ENCODE measurements at places on chromosomes 16 and 17. TPM values are rescaled to one million over a fixed set of nuclear protein-coding genes. Genes with fewer than 3 reads are reported as not detected.

The KREMEN2 gene
- not detected for total RNA-seq

The CCL4L2 gene
- total RNA-seq: 1.5 TPM

The CISD3 gene
- 74.3 TPM for total RNA-seq

The PIRT gene
- total RNA-seq: 0.10 TPM

The TRAP1 gene
- total RNA-seq: 70.7 TPM

- no peaks in the 10 kb centered on the region for H3K27me3 ChIP-seq
- no peaks in the 10 kb centered on the region for H3K36me3 ChIP-seq
- no peak for DNase-seq
- no peak overlapping the region for H3K27ac ChIP-seq
- H3K4me1 ChIP-seq: no peaks in the 10 kb centered on the region
- H3K4me3 ChIP-seq: no peak overlapping the region
Measured at GRCh38 chr16:52581530-52581929, 34.6 kb upstream of the TOX3 start.

- no peaks in the 10 kb centered on the region for H3K4me1 ChIP-seq
- no peak overlapping the region for H3K4me3 ChIP-seq
- H3K27me3 ChIP-seq: no peaks in the 10 kb centered on the region
- DNase-seq: no peak
- H3K27ac ChIP-seq: no peak overlapping the region
- H3K36me3 ChIP-seq: no peaks in the 10 kb centered on the region
Measured at GRCh38 chr16:79421126-79421525, 179.4 kb downstream of the MAF start.

GRCh38 chr17:81338274-81339190, 43.4 kb upstream of the SLC38A10 start:
- no peaks in the 10 kb centered on the region for H3K36me3 ChIP-seq
- H3K27ac ChIP-seq: no peak overlapping the region
- peak; percentile 73 for DNase-seq
- no peaks in the 10 kb centered on the region for H3K27me3 ChIP-seq

DNA sequence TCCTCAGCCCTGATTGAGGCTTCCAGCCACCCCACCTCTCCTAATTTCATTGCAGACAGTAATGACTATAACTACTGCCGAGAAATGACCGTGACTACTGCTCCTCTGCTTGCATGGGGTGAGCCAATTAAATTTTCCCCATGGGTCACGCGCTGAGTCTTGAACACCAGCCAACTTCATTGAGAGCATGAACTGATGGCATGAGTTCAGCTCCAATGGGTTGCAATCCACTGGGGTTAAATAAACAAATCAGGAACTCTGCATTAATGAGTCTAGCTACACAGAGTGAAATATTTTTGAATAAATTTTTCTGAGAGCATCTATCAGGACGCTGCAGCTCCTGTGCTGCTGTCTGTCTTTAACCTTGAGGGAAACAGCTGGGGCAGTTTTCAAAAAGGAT, 61.6 kb upstream of the CLEC3A start:
- no peak overlapping the region for H3K4me3 ChIP-seq
- no peak overlapping the region for H3K27ac ChIP-seq
- H3K4me1 ChIP-seq: no peaks in the 10 kb centered on the region

DNA sequence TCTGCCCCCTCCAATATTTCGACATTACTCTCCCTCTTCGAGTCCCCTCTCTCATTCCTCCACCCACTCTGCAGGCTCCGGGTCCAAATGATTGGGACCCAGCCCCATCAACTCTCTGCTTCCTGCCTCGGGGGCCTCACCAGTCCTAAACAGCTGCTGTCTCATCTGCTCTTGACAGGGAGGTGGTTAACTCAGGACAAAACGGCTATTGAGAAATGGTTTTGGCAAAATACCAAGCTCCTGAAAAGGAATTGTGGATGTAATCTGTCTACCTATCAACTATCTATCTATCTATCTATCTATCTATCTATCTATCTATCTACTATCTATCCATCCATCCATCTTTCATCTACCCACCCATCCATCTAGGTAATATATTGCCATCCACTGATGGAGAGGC, 2.2 kb downstream of the CD300H start:
- H3K4me3 ChIP-seq: no peak overlapping the region
- no peaks in the 10 kb centered on the region for H3K27me3 ChIP-seq
- no peaks in the 10 kb centered on the region for H3K4me1 ChIP-seq

DNA sequence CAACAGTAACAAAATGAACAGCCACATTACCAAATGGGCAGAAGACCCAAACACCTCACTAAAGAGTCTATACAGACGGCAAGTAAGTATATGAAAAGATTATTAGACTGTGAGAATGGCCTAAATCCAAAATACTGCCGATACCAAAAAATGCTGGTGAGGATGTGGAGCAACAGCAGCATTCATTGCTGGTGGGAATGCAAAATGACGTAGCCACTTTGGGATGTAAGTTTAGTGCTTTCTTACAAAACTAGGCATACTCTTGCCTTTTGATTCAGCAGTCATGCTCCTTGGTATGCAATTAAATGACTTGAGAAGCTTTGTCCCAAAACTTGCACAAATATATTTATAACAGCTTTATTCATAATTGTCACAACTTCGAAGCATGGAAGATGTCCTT, 43.8 kb downstream of the RABEP1 start:
- no peak for DNase-seq
- H3K27ac ChIP-seq: no peak overlapping the region
- no peak overlapping the region for H3K4me3 ChIP-seq
- no peaks in the 10 kb centered on the region for H3K4me1 ChIP-seq

GRCh38 chr17:4724650-4725049, 6.6 kb upstream of the MED11 start:
- H3K27ac ChIP-seq: no peak overlapping the region

DNA sequence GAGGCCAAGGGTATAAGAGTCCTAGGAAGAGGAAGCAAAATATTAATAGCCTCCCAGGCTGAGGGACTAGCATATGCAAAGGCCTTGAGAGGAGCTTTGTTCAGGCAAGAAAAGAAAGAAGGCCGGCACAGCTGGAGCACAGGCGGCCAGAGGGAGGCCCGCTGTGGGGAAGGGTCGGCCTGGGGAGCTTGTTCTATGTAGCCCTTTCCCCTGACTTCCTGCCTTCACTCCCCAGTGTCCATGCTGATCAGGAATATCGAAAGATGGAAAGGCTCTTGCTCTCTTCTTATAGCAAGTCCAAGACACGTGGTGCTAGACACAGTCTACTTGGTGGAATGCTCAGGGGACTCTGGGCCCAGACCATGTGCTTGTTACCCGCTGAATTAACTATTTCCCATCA, 27.4 kb upstream of the HAS3 start:
- no peaks in the 10 kb centered on the region for H3K36me3 ChIP-seq
- H3K27ac ChIP-seq: no peak overlapping the region
- no peaks in the 10 kb centered on the region for H3K27me3 ChIP-seq
- no peak overlapping the region for H3K4me3 ChIP-seq
- no peak for DNase-seq

- DNase-seq: no peak
- H3K36me3 ChIP-seq: no peaks in the 10 kb centered on the region
- no peak overlapping the region for H3K4me3 ChIP-seq
- H3K4me1 ChIP-seq: no peaks in the 10 kb centered on the region
- H3K27me3 ChIP-seq: no peaks in the 10 kb centered on the region
- H3K27ac ChIP-seq: no peak overlapping the region
Measured at GRCh38 chr16:67356396-67356795, 29.8 kb downstream of the LRRC36 start.

DNA sequence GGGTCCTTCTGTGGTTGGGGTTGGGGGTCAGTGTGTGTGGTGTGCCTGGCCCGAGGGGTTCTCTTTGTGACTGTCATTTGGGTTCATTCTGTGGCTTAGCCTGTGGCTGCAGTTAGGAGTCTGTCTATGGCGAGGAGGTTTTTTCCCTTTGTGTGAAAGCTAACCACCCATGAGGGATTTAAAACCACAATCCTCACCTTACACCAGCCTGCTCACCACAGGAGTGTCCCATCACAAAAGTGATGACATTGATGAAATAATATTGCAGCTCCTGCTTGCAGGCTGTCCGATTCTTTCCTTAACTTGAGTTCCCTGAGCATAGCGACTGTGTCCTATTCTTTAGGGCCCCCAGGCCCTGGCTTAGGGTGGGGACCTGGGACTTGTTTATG, 113.6 kb downstream of the RAP1GAP2 start:
- H3K27me3 ChIP-seq: no peaks in the 10 kb centered on the region
- DNase-seq: no peak
- no peaks in the 10 kb centered on the region for H3K36me3 ChIP-seq

DNA sequence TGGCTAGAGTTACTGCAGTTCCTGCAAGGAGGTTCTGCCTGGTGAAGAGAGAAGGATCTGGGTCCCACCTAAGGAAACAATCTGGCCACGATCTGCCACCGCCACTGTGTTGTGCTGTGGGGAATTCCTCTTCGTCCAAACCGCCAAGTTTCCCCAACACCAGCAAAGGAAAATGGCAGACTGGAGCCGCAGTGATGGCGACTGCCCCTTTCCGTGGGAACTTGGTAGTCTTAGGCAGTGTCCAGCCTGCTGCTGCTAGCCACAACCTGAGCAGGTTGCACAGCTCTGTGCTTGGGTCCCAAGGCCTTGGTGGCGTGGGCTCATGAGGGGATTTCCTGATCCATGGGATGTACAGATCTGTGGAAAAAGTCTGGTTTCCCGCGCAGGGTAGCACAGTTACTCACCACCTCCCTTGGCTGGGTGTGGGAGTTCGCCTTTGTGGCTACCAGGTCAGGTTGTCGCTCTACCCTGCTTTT, 28.6 kb downstream of the NFATC3 start:
- no peaks in the 10 kb centered on the region for H3K36me3 ChIP-seq
- no peak for DNase-seq
- H3K4me3 ChIP-seq: no peak overlapping the region
- H3K27ac ChIP-seq: no peak overlapping the region
- H3K4me1 ChIP-seq: no peaks in the 10 kb centered on the region
- no peaks in the 10 kb centered on the region for H3K27me3 ChIP-seq

- H3K27me3 ChIP-seq: peaks cover 11% of the 10 kb centered on the region
- H3K36me3 ChIP-seq: no peaks in the 10 kb centered on the region
- DNase-seq: no peak
- no peak overlapping the region for H3K4me3 ChIP-seq
Measured at GRCh38 chr16:54954220-54954619, 23.6 kb downstream of the IRX5 start.

DNA sequence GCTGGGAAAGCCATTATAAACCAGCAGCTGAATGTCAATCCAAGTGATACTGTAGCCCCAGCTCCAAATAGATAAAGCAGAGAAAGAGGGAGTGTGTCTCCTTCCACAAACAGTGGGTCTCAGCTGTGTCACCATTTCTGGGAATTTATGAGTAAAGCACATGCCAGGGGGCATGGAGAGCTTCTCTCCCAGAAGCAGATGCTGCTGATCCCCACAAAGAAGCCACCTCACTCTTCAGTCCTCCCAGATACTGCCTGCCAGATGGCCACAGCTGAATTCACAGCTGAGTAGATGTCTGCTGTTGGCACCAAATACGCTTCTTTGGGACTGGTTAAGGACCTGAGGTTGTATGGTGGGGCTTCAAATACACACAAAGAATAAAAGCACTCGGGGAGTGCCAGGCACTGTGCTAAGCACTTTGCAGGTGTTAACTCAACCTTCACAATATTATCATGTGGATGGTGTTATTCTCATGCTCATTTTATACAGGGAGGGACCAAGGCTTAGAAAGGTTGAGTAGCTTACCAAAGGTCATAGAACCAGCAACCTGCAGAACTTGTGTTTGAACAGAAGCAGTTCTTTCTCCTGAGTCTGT, 298.3 kb downstream of the CDH11 start:
- no peaks in the 10 kb centered on the region for H3K4me1 ChIP-seq
- no peak for DNase-seq
- no peaks in the 10 kb centered on the region for H3K27me3 ChIP-seq
- H3K4me3 ChIP-seq: no peak overlapping the region

Measured in adrenal gland (tissue), 19 donors.